Fibroblast of gingiva (primary cell): ENCODE measurements at places on chromosomes 7 and 10.

DNA sequence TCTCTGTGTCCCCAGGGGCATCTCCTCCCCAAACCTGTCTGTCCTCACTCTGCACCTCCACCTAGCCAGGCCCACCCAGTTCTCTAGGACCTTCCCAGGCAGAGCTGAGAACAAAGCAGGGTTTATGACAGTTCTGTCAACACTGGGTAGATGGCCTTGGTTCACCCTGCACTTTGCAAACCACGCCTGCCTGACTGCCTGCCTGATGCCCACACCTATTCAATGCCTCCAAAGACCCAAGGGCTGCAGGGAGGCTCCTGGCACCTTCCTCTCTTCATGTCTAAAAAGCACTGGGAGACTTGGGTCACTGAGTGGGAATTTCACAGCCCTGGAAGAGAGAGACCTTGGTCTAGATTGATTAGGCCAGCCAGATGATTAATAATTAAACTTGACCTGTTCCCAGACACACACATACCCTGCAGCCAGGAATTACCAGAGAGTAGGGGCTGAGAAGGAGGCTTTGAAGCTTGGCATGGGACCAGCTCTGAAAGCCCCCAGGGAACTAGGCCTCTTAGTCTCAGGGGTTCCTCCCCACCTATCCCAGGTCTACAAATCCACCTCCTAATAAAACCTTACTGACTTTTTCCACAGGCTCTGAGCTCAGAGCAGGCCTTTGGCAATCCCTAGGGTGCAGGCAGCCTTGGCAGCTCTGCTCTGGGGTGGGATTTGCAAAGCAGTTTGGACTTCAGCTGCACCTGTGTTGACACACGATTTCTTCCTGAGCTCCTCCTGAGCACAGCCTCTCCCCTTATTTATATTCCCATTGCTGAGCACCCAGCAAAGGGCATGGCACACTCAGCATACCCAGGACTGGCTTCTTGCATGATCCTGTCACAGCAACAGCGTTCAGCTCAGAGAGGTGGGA is 25.7 kb upstream of the PDCD4 start:
- DNase-seq: no peak

- DNase-seq: peak; percentile 62
These were observed 168.3 kb upstream of the PPP1R3A start for GRCh38 chr7:114086914-114087652.

DNA sequence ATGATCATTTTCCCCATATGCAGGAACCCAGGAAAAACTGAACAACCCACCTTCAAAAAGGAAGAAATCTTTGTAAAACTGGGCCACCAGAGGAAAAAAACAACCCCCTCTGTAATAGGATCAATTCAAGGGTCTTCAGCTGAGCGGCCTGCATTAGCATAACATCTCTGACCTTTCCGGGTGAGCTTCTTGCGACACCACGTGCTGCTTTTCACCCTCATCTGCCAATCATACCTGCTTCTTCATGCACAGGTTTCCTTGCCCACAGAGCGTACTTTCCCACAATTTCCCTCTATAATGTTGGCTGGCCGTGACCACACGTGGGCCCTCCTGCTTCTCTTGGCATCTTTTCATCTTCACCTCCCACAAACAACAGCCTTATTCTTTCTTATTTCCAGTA is 284.3 kb upstream of the NEBL start:
- DNase-seq: no peak

DNA sequence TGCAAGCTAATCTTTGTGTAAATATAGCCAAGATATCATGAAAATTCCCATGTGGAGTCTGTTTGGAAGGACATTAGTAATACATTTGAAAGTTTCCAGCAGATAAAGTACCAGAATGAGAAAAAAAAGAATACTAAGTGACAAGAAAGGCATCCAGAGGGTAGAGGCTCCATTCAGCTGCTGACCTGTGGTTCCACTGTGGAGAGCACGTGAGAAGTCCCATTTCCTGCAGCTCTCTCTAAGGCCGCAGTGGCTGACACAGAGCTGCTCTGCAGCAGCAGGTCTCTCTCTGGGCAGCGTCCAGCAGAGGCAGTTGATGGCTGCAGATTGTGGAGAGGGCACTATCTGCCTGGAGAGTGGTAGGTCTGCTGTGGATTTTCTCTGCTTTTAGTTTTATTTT is 100.1 kb upstream of the TMEM72 start:
- DNase-seq: no peak

DNA sequence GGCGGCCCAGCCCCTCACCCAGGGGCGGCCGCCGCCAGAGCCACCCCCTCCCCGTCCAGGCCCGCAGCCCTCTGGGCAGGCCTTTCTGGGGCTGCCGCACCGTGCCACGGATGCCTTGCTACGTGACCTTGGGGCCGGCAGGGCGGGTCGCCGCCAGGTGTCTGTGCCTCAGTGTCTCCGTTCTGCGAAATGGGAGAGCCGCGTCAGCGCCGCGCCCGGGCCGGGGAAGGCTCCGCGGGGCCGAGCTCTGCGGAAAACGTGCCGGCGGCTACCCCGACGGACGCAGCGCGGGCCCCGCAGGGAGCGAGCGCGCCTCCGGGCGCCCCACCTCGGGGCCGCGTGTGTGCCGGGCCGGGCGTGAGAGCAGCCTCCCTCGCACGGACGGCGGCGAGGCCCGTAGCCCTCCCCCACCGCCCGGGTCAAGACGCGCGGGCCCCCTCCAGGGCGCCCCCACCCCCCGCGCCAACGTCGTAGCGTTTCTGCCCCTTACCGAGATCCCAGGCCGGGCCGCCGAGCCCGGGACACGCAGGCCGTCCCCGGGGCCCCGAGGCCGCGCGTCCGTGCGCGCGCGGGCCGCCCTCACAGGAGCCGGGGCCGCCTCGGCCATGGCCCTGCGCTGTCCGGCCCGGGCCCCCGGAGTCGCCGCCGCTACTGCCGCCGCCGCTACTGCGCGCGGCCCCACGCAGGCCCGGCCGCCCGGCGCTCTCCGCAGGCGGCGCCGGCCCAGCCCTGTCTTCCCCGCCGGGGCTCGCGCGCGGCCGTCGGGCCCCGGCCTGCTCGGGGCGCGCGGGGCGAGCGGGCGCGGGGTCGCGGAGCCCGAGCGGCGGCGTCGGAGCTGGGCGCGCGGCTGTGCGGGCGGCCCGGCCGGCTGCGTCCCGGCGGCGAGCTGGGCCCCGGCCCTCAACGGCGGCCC is 1.1 kb downstream of the ZNF777 start:
- no peak for DNase-seq

GRCh38 chr7:28144266-28144665 is 36.3 kb downstream of the JAZF1 start:
- DNase-seq: no peak

DNA sequence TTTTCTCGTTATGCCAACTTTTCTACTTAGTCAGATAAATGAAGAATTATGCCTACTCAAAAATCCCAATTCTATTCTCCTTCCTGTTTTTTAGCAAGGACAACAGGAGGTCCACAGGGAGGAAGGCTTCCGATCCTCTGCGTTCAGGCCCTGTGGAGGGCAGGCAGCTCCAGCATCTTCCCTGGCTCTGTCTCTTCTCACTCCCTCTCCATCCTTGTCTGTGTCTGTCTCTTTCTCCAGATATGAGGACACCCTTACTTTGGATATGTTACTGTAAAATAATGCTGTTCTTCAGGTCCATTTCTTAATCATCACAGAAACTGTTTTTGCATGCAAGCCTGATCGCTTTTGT is 166.6 kb downstream of the ELMO1 start:
- DNase-seq: no peak

GRCh38 chr7:24572393-24572996 is 757 bp upstream of the PALS2 start:
- DNase-seq: peak; percentile 13
